ENCODE measurements at places on chromosomes 5 and 9.

DNA sequence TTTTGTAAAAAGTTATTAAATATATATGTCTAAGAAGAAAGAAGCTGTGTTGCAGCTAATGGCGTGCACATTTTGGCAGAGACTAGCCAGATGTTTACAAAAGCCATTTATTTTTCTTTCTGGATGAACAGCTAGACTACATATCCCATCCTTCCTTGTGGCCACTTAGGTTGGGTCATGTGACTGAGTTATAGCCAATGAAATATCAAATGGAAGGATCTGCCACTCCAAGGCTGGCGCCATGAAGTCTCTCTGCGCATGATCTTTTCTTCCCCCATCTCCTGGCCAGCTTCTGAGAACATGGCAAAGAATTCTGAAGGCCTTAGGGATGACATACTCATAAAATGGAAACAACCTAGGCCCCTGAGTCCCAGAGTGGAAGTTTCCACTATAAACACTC lies 244.2 kb upstream of the DAB2 start:
- DNase-seq, result no peak

DNA sequence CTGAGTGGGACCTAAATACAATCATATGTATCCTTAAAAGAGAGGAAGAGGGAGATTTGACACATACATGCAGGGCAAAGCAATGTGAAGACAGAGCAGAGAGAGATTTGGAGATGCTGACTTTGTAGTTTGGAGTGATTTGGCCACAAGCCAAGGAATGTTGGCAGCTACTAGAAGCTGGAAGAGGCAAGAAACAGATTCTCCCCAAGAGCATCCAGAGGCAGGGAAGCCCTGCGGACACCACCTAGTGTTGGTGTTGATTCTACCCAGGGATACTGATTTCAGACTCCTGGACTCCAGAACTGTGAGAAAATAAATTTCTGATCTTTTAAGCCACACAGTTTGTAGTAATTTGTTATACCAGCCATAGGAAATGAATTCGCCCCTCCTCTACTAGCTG lies 64.9 kb upstream of the OSMR start:
- DNase-seq, result no peak

DNA sequence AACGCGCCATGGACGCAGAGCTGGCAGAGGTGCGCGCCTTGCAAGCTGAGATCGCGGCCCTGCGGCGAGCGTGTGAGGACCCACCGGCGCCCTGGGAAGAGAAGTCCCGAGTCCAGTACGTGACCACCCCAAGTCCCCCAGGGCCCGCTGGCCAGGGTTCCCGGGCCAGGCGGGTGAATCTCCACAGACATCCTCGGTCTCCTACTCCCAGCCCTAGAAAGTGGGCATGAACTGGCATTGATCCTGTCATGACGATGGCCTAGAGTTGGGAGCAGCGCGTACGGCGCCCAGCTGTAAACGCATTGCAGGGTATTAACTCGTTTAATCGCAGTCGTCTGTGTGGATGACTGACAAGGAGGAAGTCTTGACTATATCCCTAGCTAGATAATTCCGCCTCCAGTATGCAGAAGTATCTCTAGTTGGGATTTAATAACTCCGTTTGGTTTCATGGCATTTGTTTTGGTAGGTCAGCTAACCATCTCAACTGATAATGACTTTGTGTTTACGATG lies 293 bp downstream of the CENPP start:
- DNase-seq, result no peak

DNA sequence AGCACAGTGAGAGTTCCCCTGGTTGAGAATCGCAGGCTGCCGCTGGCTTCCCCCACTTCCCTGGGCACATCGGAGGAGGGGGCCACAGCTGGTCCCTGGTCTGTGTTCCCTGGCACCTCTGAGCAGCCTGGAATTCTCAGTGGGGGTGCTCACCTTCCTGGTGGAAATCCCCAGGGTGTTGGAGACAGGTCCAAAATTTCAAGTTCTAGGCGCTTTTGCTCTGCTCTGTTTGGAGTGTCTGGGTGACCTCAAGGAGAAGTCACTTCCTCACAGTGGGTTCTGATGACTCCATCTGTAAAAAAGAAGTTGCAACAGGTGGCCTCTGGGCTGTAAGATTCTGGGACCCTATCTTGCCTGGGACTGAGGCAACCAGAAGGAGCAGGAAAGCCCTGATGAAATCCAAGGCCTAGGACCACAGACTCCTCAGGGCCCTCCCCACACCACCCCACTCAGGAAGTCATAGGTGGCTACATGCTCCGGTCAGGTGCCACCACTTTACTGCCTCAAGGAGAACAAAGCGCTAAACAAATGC lies at the start of gene TRAF1:
TSS of gene TRAF1 (minus strand) at position 400 of the 532 bp plus-strand sequence. CDS start 721 bp downstream, outside the sequence.
- no peak for DNase-seq

DNA sequence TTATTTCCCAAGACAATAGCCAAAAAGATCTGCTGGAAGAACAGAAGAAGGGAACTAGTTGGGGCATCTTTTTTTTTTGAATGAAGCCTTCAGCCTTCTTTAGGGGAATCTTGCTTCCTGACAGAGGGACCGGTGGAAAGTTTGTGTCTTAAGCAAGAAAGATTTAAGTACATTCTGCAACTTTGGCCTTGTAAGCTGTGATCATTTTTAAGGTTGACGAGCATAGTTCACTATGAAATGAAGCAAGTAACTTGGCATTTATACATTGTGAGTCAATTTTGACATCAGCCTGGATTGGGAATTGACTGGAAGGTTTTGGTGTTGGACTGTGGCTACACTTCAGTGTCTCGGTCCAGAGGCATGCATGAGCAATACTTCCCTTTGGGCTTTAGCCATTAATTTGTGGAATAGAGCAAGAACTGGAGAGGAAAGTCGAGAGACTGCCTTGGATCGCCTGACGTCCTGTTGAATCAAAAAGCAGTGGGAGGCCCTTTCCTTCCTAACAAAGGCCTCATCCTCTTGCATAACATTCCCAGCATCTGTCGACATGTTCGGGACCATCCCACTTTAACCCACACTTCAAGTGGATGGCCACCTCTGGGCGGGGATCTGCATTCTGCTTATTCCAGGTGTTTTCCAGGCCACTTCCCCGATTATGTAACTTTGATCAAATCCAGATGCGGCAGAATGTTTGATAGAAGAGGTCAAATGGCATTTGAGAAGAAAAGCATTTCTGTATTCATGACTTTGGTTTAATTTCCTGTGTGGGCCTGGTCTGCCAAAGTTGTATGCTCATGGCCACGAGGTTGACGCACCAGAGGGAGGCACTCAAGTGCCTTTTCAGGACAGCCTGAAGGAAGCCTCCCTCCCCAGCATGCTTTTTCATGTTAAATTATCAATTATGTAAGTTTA lies 12.5 kb downstream of the ABL1 start:
- DNase-seq, result no peak

GRCh38 chr9:136488247-136489214 lies 5.7 kb upstream of the SEC16A start:
- DNase-seq, result peak; percentile 77

GRCh38 chr5:163269624-163270023 lies 167.8 kb upstream of the CCNG1 start:
- DNase-seq, result no peak

- DNase-seq, result no peak
Observed at GRCh38 chr9:83536332-83536731, 1.9 kb downstream of the FRMD3 start.

DNA sequence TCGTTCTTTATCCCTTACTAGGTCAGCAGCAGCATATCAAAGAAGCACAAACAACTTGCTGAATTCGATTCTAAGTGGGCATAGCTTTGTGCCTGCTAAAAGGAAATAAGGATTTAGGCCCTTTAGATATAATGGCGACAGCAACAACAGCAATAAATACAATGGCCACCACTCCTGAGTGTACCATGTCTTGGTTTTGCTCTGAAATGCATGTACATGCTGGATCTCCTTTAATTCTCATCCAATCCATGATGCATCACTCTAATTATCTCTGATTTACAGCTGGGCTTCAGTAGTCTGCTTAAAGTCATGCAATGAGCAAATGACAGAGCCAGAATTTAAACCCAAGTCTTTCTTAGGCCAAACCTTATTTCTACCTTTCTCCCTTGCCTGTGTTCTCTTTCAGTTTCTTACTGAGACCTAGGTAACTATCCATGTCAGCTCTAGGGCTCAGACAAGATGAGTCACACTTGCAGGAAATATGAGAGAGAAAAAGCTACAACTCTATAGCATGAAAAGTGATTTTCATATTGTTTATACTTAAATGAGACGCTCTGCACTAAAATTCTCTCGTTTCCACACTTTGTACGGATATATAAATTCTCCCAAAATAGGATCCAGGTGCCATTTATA lies 111.8 kb downstream of the HMHB1 start:
- no peak for DNase-seq

DNA sequence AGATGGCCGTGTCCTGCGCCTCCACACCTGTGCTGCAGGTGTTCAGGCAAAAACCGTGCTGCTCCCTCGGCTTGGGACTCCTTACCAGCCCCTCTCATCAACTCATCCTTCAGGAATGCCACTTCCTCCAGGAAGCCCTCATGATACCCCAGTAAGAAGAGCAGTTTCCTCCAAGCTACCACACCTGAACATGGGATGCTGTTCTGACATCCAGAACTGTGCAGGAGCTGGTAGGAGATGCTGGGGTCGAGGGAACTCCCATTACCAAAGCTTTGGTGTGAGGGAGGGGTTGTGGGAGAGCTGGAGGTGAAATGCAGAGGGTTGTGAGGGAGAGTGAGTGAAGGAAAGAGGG lies 18.9 kb downstream of the CARD19 start:
- no peak for DNase-seq

- DNase-seq, result no peak
Observed at GRCh38 chr5:154276973-154277331, 86.4 kb downstream of the GALNT10 start.

GRCh38 chr9:129162497-129163197 lies 15.4 kb downstream of the IER5L start:
- no peak for DNase-seq

GRCh38 chr9:134028575-134029247 lies 3.4 kb downstream of the BRD3OS start:
- no peak for DNase-seq

GRCh38 chr5:93831449-93831848 lies 90.0 kb upstream of the POU5F2 start:
- no peak for DNase-seq
